ENCODE measurements at places on chromosomes 1 and 21.

DNA sequence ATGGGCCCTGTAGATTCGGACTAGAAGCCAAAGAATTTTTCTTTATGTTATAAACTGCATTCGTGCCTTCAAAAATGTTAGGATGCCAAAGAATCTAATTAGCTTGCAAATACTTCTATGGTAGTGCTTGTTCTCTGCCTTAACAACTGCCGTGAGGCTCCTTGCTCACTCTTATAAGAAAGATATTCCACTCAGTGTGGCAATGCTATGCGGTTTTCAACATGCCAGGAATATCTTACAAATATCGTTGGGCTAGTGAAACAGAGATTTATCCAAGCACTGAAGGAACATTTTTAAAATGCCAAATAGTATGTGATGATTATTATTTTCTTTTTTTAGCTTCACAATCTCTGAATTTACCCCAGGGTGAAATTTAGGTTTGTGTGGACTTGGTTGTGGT, 198.2 kb downstream of the GREM2 start:
- no peak overlapping the region for H3K4me3 ChIP-seq
- H3K27me3 ChIP-seq: no peaks in the 10 kb centered on the region
- no peaks in the 10 kb centered on the region for H3K36me3 ChIP-seq
- H3K4me1 ChIP-seq: no peaks in the 10 kb centered on the region

DNA sequence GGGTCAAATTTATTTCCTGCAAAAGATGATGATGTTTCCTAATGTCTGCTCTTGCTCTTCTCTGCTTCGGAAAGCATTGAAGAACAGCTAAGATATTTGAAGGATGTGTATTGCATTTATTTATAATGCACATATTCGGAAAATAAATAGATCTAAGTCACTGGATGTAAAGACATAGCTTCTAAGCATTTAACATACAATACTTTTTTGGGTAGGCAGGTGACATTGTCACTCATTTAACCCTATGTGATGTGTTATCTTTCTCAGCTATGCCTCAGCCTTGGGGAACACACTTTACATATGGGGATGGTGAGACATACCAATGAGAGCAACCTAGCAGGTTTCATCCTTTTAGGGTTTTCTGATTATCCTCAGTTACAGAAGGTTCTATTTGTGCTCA, at the start of gene OR2G2:
Gene OR2G2 (plus strand): TSS at position 301 of the 400 bp plus-strand sequence. CDS start 0 bp downstream, at position 301.
- H3K4me1 ChIP-seq: no peaks in the 10 kb centered on the region
- no peak within 1 kb of the TSS for H3K4me3 ChIP-seq
- no peaks in the 10 kb centered on the region for H3K27me3 ChIP-seq
- H3K36me3 ChIP-seq: no peaks in the 10 kb centered on the region
- DNase-seq: no peak
- H3K27ac ChIP-seq: no peak within 1 kb of the TSS

GRCh38 chr1:183907070-183907469, 102.2 kb downstream of the RGL1 start:
- H3K4me3 ChIP-seq: no peak overlapping the region
- H3K27me3 ChIP-seq: no peaks in the 10 kb centered on the region
- H3K27ac ChIP-seq: no peak overlapping the region
- DNase-seq: no peak

DNA sequence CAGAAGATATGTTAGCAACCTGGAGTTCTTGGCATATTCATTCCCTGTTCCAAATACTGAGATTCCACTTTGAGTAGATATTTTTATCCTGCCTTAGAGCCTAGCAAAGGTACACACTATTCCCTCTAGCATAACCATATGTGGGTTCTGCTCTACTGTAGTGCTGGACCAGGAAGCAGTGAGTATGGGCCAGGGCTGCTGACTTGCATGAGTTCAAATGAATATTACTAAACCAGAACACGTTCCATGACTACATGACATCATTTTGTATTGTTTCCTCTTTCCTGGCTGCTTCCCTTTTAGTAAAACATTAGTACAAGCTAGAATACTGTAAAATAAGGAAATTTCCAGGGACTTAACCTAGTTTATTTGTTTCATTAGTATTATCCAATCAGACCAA, 41.1 kb downstream of the TNFSF18 start:
- H3K27ac ChIP-seq: no peak overlapping the region
- no peak overlapping the region for H3K4me3 ChIP-seq
- H3K4me1 ChIP-seq: peaks cover 30% of the 10 kb centered on the region
- H3K36me3 ChIP-seq: peaks cover 6% of the 10 kb centered on the region

Measured in mesothelial cell of epicardium (in vitro differentiated cells).